ENCODE measurements at places on chromosomes 11 and 22.

GRCh38 chr22:48883211-48883960, 944.3 kb downstream of the BRD1 start:
- DNase-seq, result no peak

- no peak for DNase-seq
Observed at GRCh38 chr22:47659467-47660223, 897.2 kb downstream of the TBC1D22A start.

- DNase-seq, result no peak
Observed at GRCh38 chr11:117878314-117878938, 2.0 kb upstream of the FXYD6 start.

GRCh38 chr11:73998846-73999575, 9.9 kb downstream of the UCP3 start:
- no peak for DNase-seq

DNA sequence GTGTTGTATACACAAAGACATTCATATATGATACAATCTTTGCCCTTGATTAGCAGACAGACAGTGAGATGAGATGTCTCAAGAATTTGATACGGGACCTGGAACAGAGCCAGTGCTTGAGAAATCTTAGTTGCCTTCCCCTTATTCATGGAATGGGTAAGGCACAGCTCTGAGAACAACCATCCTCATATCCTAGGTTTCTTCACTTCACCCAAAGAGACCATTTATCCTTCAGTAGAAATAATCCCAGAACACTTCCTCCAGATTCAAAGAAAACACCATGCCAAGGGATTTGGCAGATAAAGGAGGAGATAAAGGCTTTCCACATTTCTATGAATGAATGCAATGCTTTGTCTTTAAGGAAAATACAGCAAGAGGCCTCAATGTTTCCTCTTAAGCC, 8.8 kb upstream of the IZUMO1R start:
- DNase-seq, result no peak

- DNase-seq, result no peak
Observed at GRCh38 chr22:39244496-39245129, at the start of gene PDGFB. Gene PDGFB, minus strand, starts transcription at chr22:39244982. Its CDS starts 1,019 bp downstream, at chr22:39243963.
